ENCODE measurements at places on chromosomes 1 and 21. TPM values are rescaled to one million over a fixed set of nuclear protein-coding genes. Genes with fewer than 3 reads are reported as not detected.
A peak's percentile ranks its signal among the peaks of the same experiment; 100 is the strongest.

DNA sequence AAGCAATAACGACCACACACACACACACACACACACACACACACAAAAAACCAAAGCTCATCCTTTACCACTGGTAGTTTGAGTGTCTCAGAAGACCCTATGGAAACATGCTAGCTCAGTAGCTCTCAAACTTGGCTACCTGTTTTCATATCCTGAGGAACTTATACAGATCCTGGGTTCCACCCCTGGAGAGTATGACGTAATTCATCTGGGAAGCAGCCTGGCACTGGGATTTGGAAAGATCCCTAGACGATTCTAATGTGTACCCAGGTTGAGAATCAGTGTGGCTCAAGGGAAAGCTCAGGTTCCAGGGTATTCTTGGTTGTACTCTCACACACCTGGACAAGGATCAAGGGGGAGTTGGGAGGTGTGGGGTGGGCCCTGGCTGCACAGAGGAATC lies 85.9 kb downstream of the SELENOF start:
- no peak for DNase-seq

GRCh38 chr1:46724991-46725735 lies 6.2 kb upstream of the EFCAB14 start:
- peak; percentile 83 for DNase-seq

DNA sequence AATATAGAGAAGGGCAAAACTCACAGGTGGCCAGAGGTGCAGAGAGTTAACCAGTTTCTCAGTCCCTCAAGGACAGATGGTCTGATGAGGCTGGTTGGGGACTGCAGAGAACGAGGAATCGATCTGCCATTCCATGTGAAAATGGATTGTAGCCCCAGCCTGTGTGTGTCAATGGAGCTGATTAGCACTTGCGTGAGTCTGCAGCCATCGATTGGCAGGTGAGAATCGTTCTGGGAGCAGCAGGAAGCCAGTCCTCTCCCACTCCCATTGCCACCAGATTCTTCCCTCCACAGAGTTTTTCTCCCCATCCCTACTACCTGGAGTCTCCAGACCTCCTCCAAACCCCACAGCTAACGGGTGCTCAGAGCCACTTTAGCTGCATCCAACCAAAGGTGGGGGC lies 18.3 kb upstream of the PSMB2 start:
- DNase-seq, result no peak

DNA sequence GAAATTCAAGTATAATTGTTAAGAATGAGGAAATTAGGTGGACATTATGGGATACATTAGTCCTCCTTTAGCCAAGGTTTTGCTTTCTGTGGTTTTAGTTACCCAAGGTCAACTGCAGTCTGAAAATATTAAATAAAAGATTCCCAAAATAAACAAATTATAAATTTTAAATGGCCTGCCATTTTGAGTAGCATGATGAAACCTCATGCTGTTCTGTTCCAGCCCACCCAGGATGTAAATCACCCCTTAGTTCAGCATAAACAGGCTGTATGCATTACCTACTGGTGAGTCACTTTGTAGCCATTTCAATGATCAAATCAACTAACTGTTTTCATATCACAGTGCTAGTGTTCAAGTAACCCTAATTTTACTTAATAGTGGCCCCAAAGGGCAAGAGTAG lies 132.5 kb upstream of the LYPLAL1 start:
- peak; percentile 65 for DNase-seq

Gene SLC22A15
- total RNA-seq, result 3.5 TPM

- DNase-seq, result no peak
Observed at GRCh38 chr1:184820956-184821355, 66.3 kb upstream of the EDEM3 start.

- DNase-seq, result no peak
Observed at GRCh38 chr21:46194374-46195334, 10.4 kb upstream of the SPATC1L start.

DNA sequence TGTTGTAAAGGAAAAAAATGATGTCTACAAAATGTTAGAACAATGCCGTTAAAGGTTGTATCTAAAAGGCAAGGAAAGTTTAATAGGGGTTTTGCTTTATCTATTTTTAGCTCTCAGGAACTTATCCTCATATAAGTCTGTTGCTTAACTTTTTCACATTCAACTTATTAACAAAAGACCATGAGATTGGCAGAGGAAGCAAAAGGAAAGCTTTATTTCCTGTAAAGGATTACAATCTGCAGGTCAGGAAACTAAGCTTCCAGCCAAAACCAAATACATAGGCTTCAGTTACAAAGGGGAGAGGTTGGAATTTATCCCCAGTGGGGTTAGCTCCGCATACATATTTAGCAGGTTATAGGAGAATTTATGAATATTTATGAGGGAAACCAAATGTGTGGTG lies 58.7 kb upstream of the KIAA1614 start:
- no peak for DNase-seq

Gene RPS6KA1
- 105 TPM for total RNA-seq

DNA sequence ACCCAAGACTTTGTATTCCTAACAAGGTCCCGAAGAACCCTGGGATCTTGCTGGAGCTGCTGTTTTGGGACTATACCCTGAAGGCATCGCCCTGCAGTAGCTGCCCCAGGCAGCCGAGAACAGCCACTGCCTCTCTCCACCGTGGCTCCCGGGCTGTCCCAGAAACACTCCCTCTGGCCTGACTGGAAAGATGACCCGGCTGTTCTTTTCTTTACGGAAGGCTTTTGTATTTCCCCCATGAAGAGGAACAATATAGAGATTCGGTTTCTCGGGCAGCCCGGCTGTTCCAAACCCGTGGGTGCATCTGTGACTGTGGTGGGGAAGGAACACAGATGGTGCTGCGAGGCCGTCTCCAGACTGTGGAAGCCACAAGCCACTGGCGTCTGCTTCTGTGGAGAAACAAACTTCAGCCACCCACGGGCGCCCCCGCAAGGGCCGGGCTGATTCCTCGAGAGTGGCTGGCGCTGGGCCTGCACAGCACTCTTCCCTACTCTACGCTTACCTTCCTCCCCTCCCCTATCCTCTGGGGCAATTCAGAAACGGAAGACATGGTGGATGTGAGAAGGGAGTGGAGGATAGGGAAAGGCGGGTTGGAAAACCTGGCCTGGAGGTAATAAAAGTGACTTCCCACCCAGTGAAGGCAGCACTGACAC lies 33.7 kb upstream of the VASH2 start:
- peak; percentile 25 for DNase-seq

Gene ABL2
- 52.2 TPM for total RNA-seq

DNA sequence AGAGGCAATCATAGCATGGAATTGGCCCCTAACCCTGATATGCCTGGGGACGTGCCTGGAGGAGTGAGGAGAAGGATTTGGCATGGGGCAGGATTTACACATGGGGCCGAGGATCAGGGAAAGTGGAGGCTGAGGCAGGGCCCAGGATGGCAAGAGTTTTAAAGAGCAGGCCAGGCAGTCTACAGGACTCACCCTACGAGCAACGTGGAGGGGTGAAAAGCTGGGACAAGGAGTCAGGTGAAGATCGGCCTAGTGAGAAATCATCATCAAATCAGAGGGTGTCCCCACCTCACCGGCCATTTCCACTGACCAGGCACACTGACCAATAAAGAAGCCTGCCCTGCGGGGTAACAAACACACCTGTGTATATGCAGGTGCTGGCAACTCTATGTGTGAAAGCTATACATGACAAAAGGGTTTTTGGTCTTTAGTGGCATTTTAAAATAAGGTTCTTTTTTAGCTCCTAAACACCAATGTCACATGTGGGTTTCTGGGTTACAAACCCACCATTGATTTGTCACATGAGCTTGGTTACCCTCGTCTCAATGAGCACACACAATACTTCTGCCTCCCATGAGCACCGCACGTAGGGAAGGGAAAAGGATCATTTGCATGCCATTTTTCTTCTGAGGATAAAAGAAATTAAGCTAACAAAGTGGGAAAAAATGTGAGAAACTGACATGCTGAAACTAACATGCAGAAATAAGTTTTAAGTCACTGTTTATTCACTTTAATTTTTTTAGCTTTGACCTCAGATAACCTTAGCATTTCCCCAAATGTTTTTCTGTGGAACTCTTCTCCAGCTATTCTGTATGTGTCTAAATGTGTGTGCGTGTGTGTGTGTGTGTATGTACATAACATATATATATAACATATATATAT lies 168.1 kb upstream of the EDN2 start:
- DNase-seq, result no peak

Gene LCE1A
- not detected for total RNA-seq

DNA sequence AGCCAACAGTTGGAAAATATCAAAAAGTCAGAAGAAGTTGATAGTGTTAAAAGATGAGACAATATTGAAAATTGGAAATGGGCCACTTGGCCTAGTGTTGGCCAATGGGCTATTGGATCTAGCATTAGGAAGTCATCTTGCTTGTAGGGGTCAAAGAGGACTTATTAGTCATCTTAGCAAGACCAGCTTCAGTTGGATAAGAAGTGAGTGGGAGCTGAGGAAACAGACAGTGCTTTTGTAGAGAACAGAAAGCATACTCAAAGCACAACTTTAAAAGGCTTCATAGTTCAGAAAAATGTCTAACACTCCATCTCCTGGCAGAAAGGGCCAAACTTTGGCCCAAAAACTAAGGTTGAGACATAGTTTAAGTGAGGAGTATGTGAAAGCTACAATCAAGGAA lies 139.9 kb upstream of the PKN2 start:
- no peak for DNase-seq

- peak; percentile 57 for DNase-seq
Observed at GRCh38 chr1:245715291-245715701, 560.5 kb downstream of the KIF26B start.

- no peak for DNase-seq
Observed at GRCh38 chr1:212819726-212820125, 27.7 kb downstream of the SPATA45 start.

Gene FLG2
- not detected for total RNA-seq

DNA sequence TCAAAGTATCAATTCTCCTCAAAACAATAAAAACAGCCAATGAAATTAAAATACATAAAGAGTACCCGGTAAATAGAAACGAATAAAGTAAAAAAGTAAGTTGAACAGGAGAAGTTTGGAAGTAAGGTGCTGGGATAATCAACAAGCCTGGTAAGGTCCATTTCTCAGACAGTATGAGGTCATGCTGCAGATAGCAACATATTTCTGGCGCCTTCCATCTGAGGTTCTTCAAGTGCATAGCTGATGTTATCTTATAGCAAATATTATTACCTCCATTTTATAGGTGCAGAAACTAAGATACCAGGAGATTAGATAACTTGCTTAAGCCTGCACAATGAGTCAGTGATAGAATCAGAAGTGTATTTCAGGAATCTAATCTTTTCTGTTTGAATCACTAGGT lies 23.7 kb upstream of the CEP350 start:
- DNase-seq, result no peak

Gene NID1
- 1.1 TPM for total RNA-seq

Gene GPR153
- 1.9 TPM for total RNA-seq

Gene HSPA6
- total RNA-seq, result 0.25 TPM

DNA sequence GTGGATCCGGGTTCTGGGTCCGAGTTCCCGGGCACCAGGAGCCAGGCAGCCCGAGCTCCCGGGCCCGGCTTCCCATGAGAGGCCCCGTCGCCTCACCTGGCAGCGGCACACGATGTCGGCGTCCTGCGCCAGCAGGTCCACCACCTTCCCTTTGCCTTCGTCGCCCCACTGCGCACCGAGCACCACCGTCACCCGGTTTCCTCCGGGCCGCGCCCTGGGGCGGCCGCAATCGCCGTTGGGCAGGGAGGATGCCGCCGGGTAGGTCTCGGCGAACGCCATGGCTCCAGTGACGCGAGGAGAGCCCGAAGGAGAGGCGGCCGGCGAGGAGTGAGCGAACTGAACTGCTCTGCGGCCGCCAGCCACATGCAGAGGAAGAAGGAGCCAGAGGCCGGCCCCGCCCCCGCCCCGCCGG lies at the start of gene ADSS2:
ADSS2 (minus strand) TSS at position 371 of the 412 bp plus-strand sequence; CDS start at position 279, 92 bp downstream.
- no peak for DNase-seq

Gene LDLRAP1
- 5.4 TPM for total RNA-seq

Gene KRTAP13-2
- not detected for total RNA-seq

Gene SPRR2E
- not detected for total RNA-seq

GRCh38 chr1:8698012-8698630 lies 119.3 kb downstream of the RERE start:
- no peak for DNase-seq

GRCh38 chr1:196148367-196148970 lies 459.8 kb downstream of the KCNT2 start:
- DNase-seq, result peak; percentile 40

Gene OR2G6
- total RNA-seq, result not detected

GRCh38 chr1:108537976-108538375 lies 21.9 kb upstream of the EEIG2 start:
- DNase-seq, result no peak

Gene ITPKB
- 1.6 TPM for total RNA-seq

DNA sequence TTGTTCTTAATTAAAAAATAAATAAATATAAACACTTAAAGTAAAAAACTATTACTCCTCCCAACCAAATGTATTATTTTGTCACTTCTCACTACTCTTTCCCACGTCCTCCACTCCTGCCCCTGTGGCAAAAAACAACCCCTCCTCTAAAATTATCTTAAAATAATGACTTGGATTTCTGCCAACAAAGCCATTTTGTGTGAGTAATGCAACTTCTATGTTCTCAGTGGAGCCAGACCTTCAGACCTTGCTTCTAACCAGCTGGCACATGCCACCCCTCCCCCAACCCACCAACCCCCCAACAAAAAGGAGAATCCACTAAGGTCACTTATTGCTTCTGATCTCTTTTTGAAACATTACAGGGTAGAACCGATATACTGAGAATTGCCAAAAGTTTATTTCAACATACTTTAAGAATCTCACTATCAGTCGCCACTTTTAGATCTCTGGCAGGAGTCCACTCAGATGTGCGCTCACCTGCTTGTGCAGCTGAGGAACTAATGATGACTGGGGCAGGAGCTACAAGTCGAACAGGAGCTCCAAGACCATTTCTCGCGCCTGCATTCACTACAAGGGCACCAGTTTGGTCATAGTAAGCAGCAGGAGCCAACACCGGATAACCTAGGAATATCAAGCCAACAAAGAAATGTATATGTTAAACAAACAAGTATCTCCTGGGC lies 58.3 kb upstream of the SDC3 start:
- peak; percentile 80 for DNase-seq

Gene NUP133
- total RNA-seq, result 47.5 TPM

Gene TP53BP2
- 118 TPM for total RNA-seq

Gene VASH2
- 0.35 TPM for total RNA-seq

DNA sequence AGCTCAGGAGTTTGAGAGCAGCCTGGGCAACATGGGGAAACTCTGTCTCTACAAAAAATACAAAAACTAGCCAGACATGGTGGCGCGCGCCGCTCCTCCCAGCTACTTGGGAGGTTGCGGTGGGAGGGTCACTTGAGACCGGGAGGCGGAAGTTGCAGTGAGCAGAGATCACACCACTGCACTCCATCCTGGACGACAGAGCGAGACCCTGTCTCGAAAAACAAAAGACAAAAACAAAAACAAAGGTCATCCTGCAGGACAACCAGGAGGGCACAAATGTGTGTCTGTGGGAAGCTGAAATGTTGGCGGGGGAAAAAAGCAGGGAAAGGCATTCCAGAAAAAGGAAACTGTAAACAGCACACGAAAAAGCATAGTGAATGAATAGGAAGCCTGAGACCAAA lies 104.1 kb upstream of the HNRNPU start:
- no peak for DNase-seq

GRCh38 chr1:58469016-58469415 lies 77.5 kb downstream of the OMA1 start:
- DNase-seq, result no peak

Gene HPCA
- total RNA-seq, result 0.05 TPM

Gene MPZ
- 1.4 TPM for total RNA-seq

- DNase-seq, result no peak
Observed at GRCh38 chr1:172895761-172896160, 155.0 kb downstream of the TNFSF18 start.
